ENCODE measurements at places on chromosomes 5 and 9.

DNA sequence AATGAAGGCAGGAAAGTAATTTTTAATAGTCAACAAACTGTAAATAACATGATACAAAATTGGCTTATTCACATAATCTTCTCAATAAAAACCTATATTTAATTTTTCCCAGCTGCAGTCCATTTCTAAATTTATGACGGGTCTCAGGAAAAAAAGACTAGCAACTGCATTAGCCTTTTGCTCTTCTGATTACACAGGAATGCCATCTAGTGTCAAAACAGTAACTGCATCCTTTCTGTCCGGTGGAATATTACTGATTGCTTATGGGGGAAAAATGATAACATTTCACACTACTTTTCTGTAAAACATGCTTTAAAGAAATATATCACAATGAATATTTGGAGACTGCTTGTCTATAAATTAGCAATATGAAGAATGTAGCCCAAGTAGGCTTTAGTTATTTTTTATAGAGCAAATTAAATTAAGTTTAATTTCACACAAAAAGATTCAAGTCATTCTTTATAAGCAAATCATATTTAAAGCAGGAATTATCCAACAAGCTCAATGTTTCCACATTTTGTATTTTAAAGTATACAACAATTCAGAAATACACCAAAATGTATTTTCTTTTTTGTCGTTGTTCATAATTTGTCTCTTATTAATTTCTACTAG lies 534.7 kb downstream of the CDH10 start:
- peak; percentile 0 for DNase-seq

DNA sequence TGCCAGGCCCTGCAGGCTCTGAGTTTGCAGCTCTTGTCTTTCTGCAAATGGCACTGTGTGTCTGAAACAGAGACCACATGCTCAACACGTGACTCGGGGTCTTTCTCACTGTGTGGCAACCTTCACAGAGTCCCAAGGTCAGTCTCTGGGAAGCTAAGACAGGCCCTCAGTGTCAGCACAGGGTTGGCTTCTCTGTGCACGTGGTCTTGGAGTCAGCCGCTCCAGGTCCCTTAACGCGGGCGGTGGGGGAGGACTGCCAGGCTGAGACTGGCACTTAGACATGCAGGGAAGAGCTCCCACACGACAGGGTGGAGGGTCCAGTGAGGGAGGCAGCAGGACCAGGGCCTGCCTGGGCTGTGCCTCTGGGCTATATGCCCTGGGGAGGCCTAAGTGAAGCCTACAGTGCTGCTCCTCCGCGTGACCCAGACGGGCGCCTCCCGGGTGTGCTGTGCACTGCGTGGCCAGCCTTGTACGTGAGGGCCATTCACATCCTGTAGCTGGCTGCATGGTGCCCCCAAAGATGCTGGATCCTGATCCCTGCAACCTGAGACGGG lies 76.8 kb downstream of the ADAMTS2 start:
- no peak for DNase-seq

- peak; percentile 63 for DNase-seq
Observed at GRCh38 chr5:59842999-59843398, 50.5 kb downstream of the PDE4D start.

DNA sequence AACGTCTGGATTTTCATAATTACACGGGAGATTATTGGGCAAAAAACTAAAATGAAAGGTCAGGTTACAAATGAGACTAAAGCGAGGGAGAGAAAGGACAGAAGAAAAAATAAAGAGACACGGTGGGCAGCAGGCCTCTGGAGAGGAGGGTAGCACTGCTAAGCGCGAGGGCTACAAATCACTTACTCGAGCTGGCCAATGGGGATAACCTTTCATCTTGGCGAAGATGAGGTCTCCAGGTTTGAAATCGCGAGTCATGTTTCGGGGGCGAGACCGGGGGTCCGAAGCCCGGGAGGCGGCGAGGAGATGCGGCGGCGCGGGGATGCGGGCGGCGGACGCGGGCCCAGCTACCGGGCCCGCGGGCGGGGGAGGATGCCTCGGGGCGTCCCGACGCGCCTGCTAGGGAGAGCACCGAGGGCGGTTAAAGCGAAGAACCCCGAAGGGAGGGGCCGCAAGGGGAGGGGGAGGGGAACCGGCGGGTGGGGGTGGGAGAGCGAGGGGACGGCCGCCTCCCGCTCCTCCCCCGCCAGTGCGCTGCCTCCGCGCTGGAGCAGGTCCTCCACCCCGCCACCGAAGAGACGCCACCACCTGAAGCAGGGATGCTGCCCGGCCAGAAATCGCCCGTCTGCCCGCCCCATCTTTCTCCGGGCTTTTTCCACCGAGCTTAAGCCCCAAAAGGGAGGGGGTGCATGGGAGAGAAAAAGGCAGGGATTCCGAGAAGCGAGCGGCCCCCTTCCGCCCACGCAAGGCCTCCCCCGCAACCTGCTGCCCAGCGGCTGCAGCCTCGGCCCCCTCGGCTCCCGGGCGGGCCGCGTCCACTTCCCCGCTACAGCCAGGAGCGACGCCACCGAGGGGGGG lies 610 bp downstream of the PSIP1 start:
- peak; percentile 51 for DNase-seq

- no peak for DNase-seq
Observed at GRCh38 chr5:129171194-129171944, 76.8 kb downstream of the ISOC1 start.

DNA sequence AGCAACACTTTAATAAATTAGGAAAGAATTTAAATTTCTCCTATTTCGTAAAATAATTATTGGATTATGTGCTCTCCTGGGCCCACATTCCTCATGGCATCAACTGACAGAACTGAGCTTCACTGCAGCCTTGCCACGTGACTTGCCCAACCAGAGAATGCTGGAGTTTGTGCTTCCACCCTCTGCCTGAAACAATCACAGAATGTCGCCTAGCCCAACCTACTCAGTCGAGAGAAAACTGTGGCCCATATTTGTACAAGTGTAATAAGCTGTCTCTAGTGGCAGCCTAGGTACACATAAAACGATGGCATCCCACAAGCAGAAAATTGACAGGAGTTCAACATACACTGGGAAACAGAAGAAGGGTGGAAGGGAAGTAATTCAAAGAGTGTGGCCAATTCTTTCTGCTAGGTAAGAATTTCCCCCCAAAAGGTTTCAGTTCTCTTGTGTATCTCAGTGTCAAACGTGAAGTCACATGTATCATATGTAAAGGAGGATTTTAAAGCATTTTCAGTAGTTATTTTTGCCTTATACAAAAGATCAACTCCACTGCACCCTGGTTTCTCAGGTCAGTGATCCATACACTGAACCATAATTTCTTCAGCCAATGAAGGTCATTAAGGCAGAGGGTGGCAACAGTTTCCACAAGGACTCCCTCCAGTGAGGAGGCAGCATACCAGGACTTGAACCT lies 41.7 kb downstream of the ZNF608 start:
- no peak for DNase-seq

DNA sequence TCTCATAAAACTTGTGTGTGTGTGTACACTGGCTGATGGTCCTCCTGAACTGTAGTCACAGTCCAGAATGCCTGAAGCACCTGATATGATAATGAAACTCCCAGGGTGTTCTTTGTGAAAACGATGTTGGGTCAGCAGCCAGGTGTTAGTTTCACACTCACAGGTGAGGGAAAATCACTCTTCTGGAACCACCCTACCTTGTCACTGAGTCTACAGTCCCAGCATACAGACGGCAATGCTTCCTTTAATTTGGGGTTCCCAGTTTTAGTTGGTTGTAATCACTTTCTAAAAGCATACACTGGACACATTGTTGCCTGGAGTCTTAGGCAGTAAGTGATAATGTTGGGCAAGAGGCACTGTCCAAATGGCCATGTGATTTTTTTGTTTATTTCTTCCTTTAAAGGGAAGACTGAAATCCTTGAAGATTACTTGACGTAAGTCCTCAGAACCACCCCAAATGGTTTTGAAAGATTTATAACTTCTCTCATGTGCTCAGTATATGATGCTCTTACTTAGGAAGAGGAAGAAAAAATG lies 18.2 kb upstream of the MGAT1 start:
- no peak for DNase-seq

- DNase-seq, result no peak
Observed at GRCh38 chr5:159304961-159305595, 25.2 kb downstream of the IL12B start.

DNA sequence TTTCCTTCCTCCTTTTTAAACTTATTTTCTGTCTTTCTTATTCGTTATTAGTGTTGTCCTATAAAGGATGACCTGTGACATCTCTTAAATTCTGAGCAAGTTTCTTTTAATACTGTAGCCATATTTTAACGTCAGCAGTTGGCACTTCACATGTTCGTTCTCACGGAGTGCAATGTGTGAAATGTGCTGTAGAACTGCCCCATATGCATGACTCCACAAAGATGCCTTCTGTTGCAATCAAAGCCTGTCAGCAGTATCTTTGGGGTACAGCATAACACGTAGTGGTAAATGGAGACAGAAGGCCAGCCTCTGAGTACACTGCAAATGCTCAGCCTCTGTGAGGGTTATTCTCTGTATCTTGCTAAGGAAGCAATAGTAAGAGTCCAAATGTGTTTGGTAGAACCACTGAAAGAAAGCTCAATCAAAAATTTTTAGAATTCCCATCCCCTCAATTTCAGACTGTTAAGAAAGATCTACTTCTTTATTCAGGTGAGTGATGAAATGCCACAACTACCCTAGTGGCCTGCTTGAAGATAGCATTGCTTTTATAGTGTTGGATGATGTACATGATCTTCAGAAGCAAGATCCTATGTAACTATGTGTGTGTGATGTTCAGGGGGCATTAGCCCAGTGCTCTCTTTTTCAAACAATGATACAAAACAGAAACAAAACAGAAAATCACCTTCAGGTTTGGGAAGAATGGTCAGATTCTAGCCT lies 277.7 kb downstream of the TMEM167A start:
- no peak for DNase-seq

DNA sequence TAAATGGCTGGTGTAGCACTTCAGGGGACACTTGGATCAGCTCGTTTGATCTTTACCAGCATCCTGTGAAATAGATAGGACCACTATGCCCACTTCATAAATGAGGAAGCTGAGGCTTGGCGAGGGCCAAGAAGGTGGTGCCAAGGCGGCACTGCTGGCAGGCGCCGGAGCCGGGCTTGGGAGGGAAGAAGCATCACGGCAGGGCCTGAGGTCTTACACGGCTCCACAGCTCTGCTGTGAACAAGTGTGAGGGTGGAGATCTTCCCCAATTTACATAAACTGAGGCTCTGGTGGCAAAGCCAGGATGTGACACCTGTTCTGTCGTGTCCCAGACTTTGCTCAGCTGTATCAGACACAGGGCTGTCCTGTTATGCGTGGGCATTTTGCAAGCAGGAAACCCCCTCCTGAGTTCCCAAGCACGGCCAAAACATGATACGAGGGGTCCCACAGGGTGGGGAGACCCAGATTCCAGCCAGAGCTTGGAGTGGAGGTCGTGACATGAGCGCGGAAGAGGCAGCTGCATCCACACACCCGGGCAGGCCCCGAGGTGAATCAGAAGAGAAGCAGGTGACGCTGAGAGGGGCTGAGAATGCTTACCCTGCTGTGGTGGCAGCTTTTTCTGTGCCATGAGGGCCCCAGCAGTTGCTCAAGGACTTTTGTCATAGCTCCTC lies 117.5 kb upstream of the BOD1 start:
- DNase-seq, result no peak

DNA sequence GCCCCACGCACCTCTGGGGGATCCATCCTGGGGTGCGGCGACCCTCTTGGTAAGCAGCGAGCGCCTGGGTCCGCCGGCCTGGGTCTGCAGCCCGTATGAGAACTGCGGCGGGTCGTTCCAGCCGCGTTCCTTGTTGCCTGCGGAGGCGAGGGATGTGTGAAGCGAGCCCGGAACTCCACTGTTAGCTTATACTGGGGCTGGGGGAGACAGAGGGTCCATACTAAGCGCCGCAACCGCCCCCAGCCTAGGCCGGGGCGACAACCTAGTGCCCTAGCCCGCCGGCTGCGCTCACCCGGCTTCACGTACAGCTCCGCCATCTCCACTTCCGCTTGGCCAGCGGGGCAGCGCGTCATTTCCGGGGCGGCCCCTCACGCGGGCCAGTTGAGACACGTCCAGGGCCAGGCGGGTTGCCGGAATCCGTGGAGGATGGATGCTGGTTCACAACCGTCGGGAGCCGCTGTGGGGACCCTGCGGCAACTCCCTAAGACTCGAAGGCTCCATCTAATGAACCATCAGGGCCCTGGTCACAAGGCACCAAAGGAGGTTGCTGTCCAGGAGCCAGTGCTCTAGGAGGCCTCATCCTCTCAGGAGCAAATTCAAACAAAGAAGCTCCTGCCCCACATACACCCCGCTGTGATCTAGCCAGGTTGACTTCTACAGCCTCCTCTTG lies at the start of gene SRA1:
Gene SRA1, minus strand, starts transcription at position 338 of the 670 bp plus-strand sequence. Its CDS starts 21 bp downstream, at position 317.
- DNase-seq, result peak; percentile 92

DNA sequence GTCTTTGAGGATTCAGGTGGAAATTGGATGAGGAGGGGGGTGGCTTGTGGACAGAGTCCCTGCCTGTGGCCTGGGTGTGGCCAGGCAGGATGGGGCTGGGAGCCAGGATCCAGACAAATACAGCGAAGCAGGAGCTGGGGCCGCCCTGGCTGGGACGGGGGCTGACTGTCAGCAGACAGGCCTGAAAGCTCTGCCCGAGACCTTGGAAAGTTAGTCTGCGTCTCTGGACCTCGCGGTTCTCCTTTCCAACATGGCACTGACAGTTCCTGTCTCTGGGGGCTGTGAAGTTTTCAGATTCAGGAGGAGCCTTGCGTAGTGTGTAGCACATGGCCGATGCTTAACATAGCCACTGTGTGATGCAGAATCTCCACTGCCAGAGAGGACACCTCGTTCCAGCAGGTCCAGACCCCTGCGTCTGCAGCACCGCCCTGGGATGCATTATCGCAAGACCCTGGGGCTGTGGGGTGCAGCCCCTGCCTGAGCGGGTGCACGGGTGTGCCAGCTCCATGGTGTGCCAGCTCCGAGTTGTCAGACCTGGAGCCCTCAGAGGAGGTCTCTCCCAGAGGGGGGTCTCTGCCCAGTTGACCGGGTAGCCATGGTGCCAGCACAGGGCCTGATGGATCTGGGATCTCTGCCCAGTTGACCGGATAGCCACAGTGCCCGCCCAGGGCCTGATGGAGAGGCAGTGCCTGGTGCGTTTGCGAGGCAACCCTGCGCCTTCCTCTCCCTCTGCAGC lies 89.3 kb downstream of the COL5A1 start:
- no peak for DNase-seq

DNA sequence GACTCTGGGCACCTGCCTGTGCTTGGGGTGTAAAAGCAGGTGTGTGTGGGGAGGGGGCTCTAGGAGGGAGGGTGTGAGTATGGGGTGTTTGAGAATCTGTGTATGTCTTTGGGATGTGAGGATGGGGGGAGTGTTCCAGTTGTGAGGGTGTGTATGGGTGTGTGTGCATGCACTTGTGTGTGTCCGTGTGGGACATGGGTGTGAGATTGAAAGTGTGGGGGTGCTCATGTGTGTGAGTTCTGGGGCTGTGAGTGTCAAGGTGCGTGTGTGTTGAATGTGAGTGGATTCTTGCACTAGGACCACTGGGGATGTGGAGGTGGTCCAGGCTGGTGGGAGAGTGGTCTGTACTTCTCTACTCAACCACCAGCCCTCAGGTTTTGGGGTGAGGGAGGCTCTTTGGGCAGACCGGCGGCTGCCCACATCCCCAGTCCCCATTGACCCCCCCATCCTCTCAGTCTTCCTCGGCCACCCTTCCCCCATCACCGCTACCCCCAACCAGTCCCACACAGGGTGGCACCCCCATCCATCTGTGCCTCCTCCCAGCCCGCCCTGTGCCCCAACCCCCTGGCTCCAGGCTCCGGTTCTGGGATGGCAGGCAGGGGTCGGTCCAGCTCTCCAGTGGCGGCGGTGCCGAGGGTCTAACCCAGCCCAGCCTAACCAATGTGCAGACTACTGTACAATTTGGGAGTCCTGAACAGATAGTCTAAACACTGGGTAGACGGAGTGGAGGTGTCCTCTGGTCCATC lies 31.5 kb downstream of the GOLGA2 start:
- DNase-seq, result no peak
